ENCODE measurements at places on chromosomes 1 and 21. TPM values are rescaled to one million over a fixed set of nuclear protein-coding genes. Genes with fewer than 3 reads are reported as not detected.

DNA sequence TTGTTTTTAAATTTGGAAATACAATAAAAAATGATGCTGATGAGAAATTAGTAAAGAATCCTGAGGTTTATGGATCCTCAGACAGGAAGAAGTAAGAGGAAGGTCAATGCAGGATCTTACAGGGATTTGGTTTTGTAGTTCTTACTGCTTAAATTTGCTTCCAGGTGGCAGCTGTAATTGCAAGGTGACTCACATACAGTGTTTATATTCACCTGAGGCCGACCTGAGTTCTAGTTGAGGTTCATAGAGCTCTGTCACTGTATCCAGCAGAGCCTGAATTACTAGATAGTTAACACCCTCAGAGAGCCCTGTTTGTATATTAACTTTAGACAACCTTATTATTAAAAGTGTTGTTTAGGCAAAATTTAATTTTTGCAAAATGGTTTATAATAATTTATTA lies 1.4 kb upstream of the WDR26 start:
- no peak for DNase-seq

DNA sequence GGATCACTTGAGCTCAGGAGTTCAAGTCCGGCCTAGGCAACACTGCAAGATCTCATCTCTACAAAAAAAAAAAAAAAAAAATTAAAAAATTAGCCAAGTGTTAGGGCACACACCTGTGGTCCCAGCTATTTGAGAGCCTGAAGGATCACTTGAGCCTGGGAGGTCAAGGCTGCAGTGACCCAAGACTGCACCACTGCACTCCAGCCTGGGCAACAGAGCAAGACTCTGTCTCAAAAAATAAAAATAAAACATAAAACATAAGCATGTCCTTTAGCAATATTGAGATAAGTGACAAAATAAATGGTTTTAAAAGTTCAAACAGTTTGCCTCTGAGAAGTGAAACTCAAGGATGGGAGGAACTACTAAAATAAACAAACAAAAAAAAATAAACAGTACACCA lies 101.2 kb downstream of the RERE start:
- DNase-seq = no peak

GRCh38 chr21:33101300-33101911 lies 31.5 kb downstream of the OLIG1 start:
- no peak for DNase-seq

DNA sequence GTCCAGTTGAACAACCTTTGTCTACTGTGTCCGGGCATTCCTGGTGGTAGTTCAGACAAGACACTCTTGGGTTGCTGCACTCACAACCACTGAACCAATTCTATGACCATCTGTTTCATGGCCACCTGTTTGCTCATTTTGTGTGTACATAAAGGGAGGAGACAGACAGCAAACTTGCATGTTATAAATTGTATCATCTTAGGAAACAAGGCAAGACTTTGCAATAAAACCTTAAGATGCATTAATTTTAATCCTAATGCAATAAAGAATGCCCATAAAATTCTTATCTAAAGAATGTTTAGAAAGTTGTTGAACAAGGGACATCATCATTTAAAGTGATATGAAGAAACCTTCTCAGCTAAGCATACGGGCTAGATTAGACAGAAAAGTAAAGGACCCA lies 34.8 kb downstream of the ADAM30 start:
- DNase-seq = no peak

The RGS7 gene
- total RNA-seq = 0.81 TPM

All from mucosa of gallbladder (tissue), 1 donor.